Amniotic epithelial cell (primary cell): ENCODE measurements at places on chromosomes 2 and 18.

GRCh38 chr18:32930695-32931301 lies 158.0 kb upstream of the KLHL14 start:
- peak; percentile 60 for DNase-seq

- DNase-seq: no peak
Observed at GRCh38 chr2:69995511-69995910, 34.1 kb upstream of the ASPRV1 start.

DNA sequence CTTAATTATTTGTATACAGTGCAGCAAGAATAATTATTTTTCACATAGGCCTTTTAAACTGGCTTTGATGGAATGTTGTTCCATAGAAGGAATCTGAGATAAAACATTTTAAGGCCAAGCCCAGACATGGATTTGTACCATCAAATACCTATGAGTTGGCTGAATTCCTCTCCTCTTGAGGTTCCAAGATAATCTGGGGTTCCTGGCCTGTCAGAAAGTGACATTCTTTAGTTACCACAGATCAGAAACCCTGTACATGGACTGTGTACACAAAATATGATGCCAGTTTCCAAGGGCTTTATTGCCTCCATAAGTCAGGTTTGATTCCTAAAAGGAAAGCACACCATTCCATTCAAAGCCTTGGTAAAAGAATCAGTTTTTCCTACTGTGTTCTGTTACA lies 1256.7 kb upstream of the NRXN1 start:
- DNase-seq: peak; percentile 31

- DNase-seq: no peak
Observed at GRCh38 chr2:23230885-23231284, 154.1 kb upstream of the KLHL29 start.

GRCh38 chr2:194769030-194769429 lies 888.0 kb upstream of the SLC39A10 start:
- DNase-seq: no peak

DNA sequence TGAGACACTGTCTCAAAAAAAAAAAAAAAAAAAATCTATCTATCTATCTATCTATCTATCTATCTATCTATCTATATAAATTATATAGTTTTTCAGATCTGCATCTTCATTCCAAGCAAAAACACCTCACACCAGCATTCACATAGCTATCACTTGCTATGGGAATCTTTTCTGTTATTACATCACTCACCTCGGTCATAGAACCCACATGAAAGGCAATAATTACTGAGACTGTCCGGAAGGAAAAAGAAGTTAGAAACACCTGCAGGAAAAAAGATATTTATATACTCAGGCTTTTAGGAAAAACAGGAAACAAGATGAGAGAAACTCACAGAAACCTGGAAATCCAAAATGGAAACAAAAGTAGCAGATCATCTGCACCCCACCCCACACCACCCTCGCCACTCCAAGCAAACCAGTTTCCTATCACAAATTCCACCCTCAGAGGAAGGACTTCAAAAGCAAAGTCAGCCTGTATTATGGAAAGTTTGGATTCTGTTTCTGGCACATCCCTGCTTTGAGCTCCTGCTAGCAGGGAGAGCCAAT lies 21.9 kb upstream of the CCDC141 start:
- no peak for DNase-seq
